ENCODE measurements at places on chromosomes 12 and 14. TPM values are rescaled to one million over a fixed set of nuclear protein-coding genes. Genes with fewer than 3 reads are reported as not detected.

GRCh38 chr14:93343797-93344196 lies 3.2 kb upstream of the COX8C start:
- DNase-seq = no peak

DNA sequence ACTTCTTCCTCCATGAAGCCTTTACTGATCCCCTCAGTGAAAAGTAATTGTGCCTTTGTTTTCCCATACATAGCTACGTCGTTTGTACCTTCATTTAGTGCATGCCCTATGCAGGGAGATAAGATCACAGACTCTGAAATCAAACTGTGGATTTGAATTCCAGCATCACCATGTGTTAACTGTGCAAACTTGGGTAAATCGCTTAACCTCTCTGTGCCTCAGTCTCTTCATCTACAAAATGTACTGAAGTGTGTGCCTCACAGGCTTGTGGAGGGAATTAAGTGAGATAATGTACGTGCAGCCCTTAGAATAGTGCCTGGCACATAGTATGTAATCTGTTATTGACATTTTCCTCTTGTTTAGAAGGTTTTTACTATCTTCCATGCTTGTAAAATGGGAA lies 4.1 kb downstream of the CMAS start:
- DNase-seq = no peak

DNA sequence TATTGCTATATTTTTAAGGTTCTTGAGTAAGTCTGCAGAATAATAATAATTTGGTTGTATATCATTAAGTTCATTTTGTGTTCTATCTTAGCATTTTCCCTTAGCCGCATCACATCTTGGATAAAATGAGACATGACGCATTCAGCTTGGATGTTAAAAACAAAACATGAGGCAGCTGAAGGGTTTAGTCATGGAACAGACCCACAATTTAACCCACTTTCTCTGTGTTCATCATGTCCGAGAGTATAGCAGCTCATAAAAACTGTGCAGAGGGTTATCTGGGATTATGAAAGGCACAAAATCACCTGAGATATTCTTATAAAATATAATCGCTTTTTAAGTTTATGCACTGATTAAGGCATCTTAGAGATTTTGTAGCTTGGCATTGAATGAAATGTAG lies 219.3 kb downstream of the TRHDE start:
- DNase-seq = no peak

DNA sequence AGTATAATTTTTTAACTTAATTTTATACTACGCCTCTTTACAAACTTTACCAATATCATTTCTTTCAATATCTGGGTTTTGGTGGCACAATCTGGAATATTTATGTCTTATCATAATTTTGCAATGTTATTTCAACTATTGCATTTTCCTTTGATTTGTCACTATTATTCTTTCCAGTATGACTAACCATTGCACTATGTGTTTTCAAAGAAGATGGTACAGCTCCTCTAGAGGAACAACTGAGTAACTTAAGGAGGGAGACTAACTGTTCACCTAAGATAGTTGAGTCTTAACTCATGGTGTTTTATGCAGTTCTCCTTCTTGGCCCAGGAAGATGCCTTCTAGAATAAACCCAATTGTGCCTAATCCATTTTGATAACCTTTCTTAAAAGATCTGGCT lies 60.5 kb upstream of the KIF21A start:
- no peak for DNase-seq

- DNase-seq = no peak
Observed at GRCh38 chr12:109650808-109651207, 62.8 kb upstream of the FAM222A start.

DNA sequence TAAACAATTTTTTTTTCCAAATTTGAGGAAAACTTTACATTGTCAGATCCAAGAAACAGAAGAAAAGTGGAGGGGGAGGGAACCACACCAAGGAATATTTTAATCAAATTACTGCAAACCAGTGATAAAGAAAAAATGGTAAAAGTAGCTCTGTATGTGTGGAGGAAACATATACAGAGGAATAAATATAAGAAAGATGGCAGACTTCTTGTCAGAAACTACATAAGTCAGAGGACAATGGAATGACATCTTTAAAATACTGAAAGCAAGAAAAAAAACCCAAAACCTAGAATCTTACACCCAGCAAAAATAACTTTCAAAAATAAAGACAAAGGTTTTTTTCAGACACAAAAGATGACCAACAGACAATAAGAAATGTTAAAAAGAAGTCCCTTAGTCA lies 10.2 kb upstream of the LLPH start:
- DNase-seq = no peak

GRCh38 chr12:109234012-109234411 lies 75.1 kb downstream of the FOXN4 start:
- DNase-seq = no peak

DNA sequence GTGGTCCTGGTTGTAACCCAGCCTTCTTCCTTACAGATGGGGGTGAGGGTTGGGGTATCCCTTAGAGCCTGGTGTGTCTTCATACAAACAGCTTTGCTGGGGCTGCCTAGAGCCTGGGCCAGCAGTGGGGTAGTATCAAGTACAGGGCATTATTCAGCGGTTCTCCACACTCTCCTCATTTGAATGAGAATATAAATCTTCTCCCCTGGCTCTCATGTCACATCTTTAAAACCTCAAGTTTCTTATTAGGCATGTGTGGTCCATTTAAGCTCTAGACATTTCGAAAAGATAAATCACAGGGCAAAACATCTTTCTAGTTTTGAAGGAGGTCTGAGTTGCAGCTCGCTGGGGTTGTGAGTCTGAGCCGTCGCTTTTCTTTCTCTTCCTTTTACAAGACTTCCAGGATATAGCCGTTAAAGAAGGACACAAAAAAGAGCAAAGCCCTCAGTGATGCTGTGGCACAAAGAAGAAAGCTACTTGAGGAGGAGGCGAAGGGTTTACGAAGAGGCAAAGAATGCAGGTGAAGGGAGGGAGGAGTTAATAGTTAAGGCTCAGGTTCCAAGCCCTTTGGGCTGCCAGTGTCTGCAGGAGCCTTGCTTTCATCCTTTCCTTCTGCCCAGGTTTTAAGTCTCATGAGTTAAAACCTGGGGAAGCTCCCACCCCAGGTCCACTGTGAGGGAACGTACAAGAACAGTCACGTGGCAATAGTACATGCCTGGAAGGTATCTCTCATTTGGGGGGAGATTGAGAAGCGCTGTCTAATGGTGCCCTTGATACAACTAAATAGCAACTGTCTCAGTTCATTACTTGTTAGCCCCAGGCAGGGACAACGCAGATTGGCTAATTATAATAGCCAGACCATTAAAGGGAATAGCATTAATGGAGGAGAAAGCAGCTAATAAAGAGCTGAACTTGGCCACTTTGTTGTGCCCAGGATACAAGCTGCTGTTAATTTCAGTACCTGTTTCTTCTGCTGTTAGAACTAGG lies 94.2 kb downstream of the ETV6 start:
- DNase-seq = no peak

DNA sequence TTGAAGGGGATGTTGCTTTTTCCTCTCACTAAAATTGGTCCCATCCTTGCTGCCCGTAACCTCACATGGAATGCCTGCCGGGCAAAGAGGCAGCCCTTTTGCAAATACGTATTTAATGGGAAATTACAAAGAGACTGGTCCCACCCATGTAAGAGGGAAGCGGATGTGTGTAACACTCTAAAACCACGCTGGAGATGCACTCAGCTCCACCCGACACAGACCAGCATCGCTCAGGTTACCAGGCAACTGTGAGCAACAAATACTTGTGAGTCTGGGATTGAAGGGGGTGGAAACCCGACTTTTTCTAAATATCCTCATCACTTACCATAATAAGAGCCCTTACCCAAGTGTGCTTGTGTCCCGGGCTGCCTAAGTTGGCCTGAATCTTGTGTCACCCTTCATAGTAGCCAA lies 47.7 kb downstream of the ELK3 start:
- DNase-seq = peak; percentile 76

DNA sequence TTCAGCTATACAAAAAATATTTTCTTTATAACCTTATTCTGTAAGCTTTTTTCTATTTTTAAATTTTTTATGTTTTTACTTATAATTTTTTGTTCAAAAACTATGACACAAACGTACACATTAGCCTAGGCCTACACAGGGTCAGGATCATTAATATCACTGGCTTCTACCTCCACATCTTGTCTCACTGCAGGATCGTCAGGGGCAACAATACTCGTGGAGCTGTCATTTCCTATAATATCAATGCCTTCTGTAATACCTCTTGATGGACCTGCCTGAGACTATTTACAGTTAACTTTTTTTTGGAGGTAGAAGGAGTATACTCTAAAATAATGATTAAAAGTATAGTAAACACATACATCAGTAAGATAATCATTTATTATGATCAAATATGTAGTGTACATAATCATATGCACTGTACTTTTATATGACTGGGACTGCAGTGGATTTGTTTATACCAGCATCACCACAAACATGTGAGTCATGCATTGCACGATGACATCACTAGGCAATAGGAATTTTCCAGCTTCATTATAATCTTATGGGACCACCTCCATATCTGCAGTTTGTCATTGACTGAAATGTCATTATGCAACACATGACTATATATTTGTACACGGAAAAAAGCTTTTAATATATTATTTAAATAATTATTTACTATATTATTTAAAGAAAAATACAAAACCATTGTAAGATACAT lies 18.5 kb upstream of the PMCH start:
- no peak for DNase-seq

- peak; percentile 64 for DNase-seq
Observed at GRCh38 chr12:101696251-101697196, 916 bp upstream of the CHPT1 start.

GPX2 gene
- not detected for total RNA-seq

RNU7-1 gene
- total RNA-seq = not detected

GPR132 gene
- 0.89 TPM for total RNA-seq

NGB gene
- not detected for total RNA-seq
